ENCODE measurements at places on chromosomes 3 and 15.

DNA sequence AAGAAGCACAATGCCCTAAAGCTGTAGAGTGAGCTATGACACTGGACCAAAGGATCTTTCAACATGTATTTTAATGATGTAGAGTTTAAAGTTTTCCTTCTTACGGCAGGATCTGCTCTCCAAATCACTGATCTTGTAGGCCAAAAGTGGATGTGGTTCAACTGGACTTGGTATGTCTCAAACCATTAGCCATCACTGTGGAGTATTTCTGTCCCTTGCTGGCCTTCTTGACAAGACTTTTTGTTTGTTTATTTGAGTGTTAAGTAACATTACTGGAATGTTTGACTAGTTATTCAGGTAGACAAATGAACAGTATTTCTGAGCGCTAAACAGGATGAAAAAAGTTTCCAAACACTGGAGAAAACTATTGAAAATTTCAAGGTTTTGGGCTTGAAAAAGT is 472.7 kb upstream of the CFAP20DC start:
- DNase-seq: no peak

DNA sequence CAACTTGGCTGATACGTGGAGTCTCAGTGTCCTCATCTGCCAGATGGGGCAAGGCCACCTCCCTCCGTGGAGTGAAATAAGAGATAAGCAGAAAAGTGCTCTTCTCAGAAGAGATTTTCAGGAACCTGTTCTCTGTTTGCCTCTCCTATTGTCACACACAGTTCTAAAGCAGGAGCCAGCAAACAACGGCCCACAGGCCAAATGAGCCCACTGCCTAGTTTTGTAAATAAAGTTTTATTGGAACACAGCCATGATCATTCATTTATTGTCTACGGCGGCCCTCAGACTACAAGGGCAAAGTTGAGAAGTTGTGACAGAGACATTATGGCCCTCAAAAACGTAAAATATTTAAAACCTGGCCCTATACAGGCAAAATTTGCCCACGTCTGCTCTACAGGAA is 256.8 kb upstream of the IGF1R start:
- DNase-seq: no peak

DNA sequence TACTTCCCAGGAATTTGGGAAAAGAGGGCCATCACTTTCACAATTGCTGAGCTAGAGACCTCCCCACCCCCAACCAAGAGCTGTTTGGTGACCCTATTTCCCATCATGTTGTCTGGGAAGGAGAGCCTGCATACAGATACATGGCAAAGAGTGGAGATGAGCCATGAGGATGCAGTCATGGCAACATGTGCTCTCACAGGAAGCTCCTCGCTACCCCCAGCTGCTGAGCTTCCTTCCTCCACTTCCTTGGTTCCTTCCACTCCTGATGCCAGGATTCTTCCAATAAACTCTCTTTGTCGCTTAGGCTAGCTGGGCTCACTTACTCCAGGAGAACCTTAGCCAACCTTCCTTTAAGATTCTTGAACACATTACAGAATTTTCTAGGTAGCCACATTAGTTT is 48.3 kb upstream of the MUC13 start:
- DNase-seq: no peak

- DNase-seq: peak; percentile 73
Observed at GRCh38 chr3:112327371-112327951, 5.5 kb upstream of the CD200 start.

GRCh38 chr3:182215881-182216280 is 504.2 kb downstream of the SOX2 start:
- DNase-seq: no peak

DNA sequence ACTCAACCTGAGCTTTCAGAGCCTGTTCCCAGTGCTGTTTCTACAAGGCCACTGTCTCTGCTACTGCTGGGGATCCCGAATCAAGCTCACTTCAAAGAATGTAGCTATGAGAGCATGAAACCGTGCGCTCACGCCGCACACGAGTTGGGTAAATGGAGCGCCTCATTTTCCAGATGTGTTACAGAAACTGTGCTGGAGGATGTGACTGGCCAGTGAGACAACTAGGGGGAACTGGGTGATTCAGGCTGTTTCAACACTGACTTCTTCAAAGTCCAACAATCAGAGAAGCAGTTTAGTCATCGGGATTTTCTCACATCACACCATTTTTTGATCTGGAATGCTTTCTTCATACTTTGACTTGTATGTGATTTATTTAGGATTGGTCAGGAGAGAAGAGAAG is 3.5 kb downstream of the ZNF710 start:
- no peak for DNase-seq

Data from OCI-M1 (cell line).